Activated CD4-positive, alpha-beta T cell treated with anti-CD3 and anti-CD28 coated beads for 1 hour (primary cell): ENCODE measurements at places on chromosomes 1 and 21.

GRCh38 chr1:99369154-99369553 is 104.9 kb downstream of the PLPPR4 start:
- DNase-seq, result no peak

DNA sequence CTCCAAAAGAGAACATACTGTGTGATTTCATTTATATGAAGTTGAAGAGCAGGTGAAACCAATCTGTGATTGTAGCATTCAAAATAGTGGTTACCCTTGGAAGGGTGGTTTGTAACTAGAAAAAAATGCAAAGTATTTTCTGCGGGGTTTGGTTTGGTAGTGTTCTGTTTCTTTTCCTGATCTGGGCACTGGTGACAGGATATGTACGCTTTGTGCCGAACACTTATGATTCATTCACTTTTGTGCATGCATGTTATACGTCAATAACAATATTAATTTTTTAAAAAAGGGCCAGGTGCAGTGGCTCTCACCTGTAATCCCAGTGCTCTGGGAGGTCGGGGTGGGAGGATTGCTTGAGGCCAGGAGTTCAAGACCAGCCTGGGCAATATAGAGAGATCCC is 63.8 kb downstream of the CD34 start:
- DNase-seq, result no peak

DNA sequence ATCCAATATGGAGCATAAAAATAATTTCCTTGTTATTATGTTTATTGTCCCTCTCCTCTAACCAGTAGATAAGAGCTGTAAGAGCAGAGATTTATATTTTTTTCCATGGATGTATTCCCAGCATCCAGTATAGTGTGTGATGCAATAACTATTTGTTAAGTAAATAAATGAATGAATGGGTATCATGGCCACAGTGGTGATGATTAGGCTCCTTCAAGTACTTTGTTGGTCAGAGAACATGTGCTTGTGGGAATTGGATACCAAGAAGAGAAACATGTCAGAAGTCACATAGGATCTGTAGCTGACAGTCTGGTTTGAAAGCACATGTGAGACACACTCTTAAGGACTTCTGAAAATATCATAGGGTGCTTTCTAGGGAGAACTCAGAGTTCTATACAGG is 588.5 kb downstream of the AGBL4 start:
- no peak for DNase-seq

DNA sequence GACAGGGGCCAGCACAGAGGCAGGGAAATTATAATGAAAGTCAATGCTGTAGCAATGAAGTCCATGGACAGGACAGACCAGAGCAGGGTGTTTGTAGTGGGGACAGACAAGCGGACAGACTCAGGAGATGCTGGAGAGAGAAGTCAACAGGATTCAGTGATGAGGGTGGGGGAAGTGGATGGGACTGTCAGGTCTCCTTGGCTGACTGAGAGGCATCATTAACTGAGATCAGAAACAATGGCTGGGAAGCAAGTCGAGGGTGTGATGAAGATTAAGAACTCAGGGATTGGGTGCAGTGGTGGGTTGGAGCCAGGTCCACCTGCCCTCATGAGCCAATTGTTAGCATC is 25.5 kb downstream of the CD58 start:
- DNase-seq, result no peak

DNA sequence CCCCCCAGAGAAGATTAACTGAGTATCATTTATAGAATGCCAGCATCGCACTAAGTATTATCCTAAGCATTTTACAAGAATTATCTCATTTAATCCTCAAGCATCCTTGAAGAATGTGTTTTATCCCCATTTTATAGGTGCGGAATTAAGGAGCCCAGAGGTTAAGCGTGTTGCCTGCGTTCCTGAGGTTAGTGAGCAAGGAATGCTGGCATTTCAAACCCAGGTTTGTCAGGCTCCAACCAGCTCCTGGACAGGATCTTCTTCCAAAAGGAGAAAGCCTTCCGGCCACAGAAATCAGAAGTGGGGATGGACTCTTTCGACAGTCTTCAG is 82.3 kb downstream of the SSBP3 start:
- no peak for DNase-seq

- DNase-seq, result no peak
Measured at GRCh38 chr1:111553196-111553595, 49.8 kb upstream of the ADORA3 start.
